ENCODE measurements at places on chromosomes 7 and 10.

- no peak for DNase-seq
Measured at GRCh38 chr10:69817078-69817581, 15.4 kb downstream of the COL13A1 start.

DNA sequence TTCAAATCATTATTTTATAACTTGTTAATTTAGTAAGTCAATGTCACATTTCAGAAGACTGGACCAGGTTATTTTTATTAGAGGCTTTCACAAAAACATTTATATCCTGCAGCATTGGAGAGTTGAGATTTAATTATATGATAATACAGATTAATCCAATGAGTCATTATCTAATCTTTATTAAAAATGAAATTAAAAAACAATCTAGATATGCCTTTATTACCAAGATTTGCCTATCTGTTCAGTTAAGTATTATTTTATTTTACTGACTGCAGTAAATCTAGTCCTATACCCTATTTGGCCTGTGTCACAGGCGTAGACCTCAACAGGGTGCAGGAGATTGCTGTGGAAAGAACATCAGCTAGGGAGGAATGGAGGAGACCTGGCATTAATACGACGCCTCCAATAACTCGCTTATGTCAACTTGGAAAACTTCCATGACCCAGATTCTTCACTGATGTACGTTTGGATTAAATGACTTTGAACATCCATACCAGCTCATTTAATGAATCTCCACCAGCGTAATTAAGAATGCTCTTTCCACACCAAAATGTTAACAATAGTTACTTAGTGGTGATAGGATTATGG is 18.2 kb downstream of the PAXIP1 start:
- DNase-seq, result no peak

DNA sequence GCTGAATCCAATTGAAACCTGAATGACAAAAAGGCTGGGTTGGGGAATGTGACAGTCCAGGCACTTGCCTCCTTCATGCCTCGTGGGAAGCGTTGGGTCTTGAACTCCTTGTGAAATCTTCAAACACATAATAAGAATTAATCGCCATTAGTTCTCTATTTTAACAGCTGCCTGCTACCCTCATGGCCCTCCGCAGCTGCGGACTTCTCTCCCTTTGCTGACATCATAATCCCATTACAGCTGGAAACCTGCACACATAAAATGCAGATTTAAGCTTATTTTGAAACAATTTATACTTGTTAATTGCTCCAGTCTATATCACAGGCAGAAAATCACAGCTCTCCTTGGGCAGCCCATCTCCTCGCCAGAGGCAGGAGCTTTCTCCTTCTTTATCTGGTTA is 403.0 kb upstream of the MKI67 start:
- no peak for DNase-seq

GRCh38 chr7:101410743-101411507 is 48.2 kb downstream of the COL26A1 start:
- peak; percentile 51 for DNase-seq

- no peak for DNase-seq
Measured at GRCh38 chr10:27100813-27101347, 586 bp upstream of the ANKRD26 start.

GRCh38 chr10:79018521-79019011 is 50.2 kb upstream of the ZMIZ1 start:
- DNase-seq, result no peak

GRCh38 chr7:104998040-104998752 is 15.8 kb upstream of the KMT2E start:
- DNase-seq, result no peak

DNA sequence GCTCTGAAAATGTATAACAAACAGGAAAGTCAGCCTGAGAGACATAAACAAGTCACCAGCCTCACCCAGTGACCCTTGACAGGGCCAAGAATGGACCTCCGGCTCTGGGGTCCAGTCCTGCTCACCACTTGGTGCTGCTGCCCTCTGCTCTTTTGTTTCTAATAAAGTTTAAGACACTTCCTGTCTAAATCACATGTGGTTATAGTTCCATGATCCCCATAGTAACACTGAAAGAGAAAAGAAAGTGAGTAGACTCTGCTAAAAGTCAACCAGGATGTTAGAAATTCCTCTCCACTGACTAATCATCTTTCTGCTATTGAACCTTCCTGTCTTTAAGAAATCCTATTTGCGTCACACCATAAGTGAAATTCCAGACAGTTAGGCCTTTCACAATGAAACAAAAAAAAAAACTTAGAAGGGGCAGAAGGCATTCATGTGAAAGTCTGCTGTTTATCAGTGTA is 179.2 kb upstream of the BET1 start:
- DNase-seq, result peak; percentile 98

DNA sequence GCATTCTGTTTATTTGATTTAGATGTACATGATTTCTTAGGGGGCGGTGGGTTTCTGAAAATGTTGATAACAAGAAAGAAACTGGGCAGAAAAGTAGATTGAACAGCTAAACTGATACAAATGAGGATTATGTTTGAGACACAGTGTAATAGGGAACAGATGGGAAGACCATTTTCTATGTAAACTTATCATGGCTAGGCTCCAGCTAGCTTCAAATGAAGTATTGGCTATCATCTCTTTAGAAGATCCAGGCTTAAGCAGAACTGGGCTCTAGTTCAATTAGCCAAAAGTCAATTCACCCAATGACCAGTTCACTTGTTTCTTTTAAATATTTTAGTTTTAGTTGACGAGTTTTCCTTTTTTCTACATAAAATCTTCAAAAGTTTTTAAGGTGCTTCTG is 639.5 kb downstream of the ANKRD7 start:
- DNase-seq, result no peak

GRCh38 chr7:36404639-36405408 is 15.2 kb downstream of the ANLN start:
- no peak for DNase-seq

- no peak for DNase-seq
Measured at GRCh38 chr10:131657985-131658330, 242.8 kb upstream of the PPP2R2D start.

DNA sequence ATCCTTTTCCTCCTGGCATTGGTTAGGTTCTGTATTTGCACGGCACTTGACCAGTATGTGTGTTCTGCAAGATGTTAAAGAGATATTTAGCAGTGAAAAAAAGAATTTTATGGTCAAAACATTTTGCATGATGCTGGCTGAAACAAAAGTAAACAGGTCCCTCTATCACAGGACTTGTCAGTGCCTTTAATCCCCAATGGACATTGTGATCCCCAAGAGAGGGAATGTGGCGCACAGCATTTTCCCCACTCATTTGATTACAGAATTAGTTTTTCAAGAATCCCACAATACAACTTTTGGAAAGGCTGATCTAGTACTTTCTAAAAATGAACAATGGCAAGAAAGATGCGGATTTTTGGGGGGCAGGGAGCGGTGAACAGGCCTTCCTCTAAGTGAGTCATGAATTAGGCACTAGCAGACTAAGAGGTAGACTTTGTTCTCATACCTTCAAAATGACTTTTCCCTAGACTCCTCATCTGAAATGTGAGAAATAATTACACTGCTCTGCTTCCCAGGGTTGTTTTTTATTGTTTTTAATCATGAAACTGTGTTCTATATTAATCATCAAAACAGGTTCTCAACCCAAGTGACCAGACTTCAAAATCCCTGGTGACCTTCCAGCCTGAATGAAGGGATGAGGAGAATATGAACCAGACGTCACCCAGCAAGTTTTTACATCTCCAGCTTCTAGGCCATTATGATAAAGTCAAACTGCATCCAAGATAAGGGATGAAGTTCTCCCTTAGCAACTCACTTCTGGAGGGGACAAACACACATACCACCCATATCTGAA is 8.6 kb downstream of the FBXW4 start:
- no peak for DNase-seq

DNA sequence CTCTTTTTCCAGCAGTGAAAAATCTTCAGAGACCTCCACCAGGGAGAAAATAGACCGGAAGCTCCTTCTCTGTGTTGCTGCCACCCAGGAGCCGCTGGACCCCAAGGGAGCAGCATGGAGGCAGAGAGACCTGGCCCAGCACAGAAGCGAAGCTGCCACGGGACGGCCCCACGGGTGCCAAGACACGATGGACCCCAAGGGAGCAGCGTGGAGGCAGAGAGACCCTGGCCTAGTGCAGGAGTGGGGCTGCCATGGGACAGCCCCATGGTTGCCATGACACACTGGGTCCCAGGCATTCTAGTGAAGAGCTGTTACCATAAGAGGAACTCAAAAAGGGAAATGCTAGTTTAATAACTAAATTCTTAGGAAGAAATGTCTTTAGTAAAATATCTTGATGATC is 186.3 kb downstream of the PTPRN2 start:
- DNase-seq, result no peak

DNA sequence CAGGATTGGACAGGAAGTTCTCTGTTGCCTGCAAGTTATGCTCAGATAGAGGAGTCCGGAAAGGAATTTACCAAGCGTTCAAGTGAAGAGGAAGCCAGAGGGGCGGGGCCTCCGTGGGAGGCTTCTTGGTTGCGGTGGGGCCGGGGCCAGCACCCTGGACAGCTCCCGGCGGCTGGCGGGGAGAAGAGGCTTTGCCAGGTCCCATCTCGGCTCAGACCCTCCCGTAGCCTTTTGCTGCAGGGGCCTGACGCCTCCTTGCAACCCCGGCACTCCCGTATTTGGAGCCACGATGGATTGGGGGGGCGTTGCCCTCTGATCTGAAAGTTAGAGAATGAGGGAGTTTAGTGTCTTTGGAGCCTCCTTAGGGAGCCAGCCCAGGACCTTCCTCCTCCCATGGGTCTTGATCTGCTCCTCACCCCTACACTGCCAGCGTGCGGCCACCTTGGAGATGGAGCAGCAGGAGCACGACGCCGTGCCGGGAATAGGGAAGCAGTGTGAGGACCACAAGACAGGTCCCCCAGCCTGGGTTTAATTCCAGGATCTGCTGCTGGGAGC is 3.1 kb upstream of the SLC18A3 start:
- peak; percentile 34 for DNase-seq

- DNase-seq, result no peak
Measured at GRCh38 chr7:33645104-33645503, 260.2 kb upstream of the BMPER start.

GRCh38 chr10:46077141-46077554 is 31.1 kb upstream of the MSMB start:
- no peak for DNase-seq

- DNase-seq, result no peak
Measured at GRCh38 chr10:48599830-48600134, 5.1 kb downstream of the ARHGAP22 start.

DNA sequence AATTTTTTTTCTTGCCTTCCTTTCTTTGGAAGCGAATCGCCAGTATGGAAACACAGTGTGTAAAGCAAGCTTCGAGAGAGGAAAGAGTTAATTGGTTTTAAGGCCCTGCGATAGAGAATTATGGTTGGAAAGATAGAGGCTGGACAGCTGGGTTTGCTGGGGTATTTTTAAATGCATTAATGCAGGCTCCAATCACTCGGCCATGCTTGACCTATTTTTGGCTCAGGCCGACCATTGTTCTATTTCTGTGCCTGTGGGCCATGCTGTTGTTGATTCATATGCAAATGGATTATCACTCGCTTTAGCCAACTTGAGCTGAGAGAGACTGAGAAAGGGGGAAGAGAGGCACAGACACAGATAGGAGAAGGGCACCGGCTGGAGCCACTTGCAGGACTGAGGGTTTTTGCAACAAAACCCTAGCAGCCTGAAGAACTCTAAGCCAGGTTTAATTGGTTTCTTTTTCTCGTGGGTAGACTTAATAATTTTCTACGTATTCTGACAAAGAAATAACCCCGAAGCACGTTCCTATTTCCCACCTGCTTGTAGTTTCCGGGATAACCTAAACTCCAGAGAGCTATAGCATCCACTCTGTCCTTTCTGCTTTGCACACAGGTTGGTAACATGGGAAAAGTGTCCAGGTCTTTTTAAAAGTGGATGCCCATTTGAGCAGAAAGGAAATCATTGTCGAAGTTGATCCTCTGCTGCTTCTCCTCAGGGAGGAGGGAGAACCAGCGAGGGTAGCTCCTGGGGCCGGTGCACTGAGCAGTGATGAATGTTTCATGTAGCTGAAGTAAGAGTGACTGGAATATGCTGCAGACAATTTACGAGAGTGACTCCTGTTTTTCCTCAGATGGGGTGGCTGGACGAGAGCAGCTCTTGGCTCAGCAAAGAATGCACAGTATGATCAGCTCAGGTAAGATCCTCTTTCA is at the start of gene HDAC9:
Gene HDAC9, plus strand, starts transcription at position 338 of the 929 bp plus-strand sequence. Its CDS starts 554 bp downstream, at position 892.
- no peak for DNase-seq

DNA sequence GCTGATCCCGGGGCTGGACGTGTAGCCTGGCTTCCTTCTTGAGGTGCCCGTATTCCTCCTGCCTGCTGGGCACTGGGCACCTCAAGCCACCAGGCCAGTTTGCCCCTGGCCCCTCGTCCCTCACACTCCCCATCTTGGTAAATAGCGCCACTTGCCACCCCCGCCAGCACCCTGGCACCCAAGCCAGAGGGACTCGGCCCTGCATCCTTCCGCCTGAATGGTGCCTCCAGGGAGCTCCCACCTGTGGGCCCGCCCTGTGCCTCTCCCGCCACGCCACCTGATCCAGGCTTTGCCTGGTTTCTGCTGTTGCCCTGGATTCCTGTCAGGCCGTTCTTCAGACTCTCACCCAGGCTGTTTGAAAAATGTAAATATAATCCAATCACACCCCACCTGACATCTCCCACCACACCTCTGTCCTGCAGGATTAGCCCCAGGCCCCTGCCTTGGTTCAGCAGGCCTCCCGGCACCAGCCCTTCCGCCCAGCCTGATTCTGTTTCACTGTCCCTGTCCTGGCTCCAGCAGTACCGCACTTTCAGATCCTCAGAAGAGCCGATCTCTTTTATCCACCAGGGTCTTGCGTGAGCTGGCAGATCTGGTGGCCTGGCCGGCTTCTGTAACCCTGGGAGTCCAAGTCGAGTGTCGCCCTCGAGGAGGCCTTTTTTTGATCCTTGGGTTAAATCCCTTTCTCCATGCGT is 33.8 kb downstream of the WIPI2 start:
- no peak for DNase-seq

GRCh38 chr7:117612637-117613036 is 132.8 kb downstream of the CFTR start:
- DNase-seq, result no peak

DNA sequence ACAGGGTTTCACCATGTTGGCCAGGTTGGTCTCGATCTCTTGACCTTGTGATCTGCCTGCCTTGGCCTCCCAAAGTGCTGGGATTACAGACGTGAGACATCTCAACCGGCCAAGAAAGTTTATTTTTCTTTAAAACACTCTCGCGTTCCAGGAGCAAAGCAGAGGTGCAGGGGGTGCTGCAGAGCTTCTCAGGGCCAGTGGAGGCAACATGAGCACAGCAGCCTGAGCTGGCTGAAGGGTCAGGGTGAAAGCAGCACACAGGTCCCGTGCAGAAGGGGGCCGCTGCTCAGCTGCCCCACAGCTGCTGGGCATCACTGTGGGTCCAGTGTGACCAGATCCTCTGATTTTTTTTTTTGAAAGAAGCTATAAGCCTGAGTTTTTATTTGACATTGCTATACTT is 46.1 kb downstream of the EPHB4 start:
- no peak for DNase-seq

DNA sequence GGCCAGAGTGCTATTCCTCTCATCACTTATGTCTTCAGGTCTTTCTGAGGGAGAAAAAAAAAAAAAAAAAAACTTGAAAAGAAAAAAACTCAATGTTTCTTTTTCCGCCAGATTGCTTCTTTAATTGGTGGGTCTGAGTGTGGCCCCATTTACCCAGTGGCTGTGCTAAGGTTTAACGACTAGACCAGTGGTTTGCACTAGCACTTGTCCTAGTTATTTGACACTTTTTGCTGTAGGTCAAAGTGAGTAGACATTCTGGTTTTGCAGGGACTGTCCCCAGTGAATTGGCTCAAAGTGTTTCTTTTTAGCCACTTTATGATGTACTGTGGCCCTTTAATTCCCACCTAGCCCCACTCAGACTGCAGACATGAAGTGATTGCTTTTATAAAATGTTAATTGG is 273.3 kb downstream of the PTEN start:
- no peak for DNase-seq
